ENCODE measurements at places on chromosomes 6 and 20.
A peak's percentile ranks its signal among the peaks of the same experiment; 100 is the strongest.

- no peak for DNase-seq
These were observed 10.7 kb upstream of the RFX6 start for GRCh38 chr6:116866281-116866871.

DNA sequence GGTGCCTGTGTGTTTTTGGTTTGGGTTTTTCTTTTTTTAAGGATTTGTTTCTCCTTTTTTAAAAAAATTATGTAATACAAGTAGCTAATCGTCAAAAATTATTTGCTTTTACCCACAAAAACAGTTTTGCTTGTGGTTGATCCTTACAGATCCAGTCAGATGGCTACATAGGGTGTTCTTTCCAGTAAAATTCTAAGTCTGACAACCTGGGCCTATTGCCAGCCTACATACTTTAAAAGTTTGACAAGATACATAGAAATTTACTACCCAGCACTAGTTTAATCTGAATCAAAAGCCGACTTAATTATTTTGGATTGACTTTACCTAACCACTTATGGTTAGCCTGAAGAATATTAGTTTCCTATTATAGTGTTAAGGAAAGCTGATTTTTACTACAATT, 2.1 kb upstream of the SOX4 start:
- no peak for DNase-seq

DNA sequence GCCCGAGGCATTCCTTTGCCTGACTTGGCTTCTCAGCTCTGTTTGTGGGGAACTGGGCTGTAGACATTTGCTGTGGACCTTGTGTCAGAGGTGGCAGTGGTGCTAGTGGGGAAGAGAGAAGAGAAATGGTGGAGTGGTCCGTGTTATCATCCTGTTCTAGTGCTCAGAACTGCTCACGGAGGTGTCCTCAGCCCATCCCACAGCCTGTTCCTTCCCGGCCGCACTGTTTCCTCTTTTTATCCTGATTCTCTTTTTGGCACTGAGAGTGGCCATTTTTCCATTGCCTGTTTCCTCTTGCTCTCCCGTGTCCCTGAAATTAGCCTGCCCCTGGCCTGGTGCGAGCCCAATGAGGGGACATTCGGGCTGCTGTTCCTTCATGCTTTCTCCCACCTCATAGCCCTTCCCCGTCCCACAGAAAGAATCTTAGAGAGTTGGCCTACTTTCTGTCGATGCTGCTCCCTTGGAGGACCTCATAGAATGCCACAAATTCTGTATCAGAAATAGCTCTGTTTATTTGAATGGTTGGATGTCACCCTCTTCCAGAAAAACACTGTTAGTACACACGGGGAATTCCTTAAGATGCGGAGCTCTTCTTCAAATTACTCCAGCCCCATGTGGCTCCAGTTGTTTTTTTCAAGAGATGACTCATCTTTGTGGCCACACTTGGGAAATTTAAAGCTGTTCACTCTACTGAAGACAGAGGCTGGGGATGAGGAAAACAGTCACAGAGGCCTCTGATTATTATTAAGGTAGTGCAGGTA, 26.1 kb downstream of the FARS2 start:
- DNase-seq: no peak

GRCh38 chr6:21270636-21271201, 322.8 kb upstream of the SOX4 start:
- DNase-seq: no peak

GRCh38 chr6:45599053-45599452, 221.3 kb upstream of the SUPT3H start:
- no peak for DNase-seq

GRCh38 chr20:63135411-63135810, 80.5 kb downstream of the YTHDF1 start:
- DNase-seq: peak; percentile 49

GRCh38 chr6:31173406-31173805, 2.9 kb upstream of the POU5F1 start:
- no peak for DNase-seq

GRCh38 chr20:3071266-3071609, 182 bp upstream of the OXT start:
- DNase-seq: no peak

DNA sequence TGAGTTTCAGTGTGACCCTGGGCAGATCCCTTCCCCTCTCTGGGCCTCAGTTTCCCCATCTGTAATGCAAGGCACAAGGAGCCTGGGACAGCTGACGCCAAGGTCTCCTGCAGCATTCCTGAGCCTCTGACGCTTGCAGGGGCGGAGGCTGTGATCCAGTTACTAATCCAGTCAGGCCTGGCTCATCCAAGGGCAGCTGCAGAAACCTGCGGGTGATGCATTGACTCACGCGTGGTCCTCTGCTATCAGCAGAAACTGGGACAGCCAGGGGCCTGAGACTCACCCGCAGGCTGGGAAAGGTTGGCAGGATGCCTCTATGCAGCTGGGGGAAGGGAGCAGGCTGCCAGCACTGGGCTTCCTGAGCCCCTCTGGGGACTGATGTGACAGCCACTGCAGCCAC, 65.0 kb upstream of the SIRPA start:
- no peak for DNase-seq

All from erythroblast (primary cell).